ENCODE measurements at places on chromosomes 11 and 22.

- no peak for DNase-seq
Observed at GRCh38 chr11:76714493-76714892, 43.9 kb upstream of the LRRC32 start.

DNA sequence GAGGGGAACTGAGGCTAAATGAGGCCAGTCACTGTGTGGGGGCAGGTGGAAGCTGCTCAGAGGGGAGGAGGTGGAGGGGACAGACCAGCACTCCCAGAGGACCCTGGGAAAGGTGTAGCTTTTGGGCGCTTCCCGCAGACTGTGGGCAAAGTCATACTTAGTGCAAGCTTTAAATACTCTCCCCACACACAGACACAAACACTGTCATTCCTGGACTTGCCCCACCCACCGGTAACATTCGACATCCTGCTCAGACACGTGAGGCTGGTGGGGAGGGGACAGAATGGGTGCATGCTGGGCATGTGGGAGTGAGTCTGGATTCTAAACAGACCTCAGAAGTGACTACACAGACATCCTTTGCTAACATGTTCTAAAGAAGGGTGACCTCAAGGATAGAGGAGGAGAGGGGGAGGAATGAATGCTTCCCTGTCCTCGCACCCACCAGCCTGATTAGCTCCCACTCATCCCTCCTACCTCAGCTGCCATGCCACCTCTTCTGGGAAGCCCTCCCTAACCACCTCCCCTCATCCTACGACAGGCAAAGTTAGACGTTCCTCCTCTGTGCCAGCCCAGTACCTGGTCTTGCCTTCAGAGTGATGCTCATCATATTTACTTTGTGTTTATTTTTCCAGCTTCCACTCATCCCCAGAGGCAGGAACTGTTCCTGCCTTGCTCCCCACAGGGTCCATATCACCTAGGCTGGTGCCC lies 22.2 kb downstream of the TSKU start:
- DNase-seq, result peak; percentile 40

- DNase-seq, result no peak
Observed at GRCh38 chr11:565921-566509, 5.2 kb downstream of the RASSF7 start.

DNA sequence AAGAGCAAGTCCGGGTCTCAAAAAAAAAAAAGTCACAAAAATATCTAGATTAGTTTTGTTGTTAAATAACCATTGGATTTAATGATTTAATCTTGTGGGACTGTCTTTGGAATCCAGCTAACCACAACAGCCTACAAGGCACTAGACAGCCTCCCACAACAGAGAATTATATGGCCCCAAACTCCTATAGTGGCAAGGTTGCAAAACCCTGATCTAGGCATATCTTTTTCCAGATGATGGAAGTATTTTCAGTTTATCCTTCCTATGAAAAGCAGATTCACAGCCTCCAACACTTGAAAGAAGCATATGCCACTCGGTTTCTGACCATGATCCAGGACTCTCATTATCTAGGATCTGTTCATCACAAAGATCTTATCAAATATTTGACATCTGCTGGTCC lies 5.4 kb upstream of the C11orf87 start:
- DNase-seq, result no peak

DNA sequence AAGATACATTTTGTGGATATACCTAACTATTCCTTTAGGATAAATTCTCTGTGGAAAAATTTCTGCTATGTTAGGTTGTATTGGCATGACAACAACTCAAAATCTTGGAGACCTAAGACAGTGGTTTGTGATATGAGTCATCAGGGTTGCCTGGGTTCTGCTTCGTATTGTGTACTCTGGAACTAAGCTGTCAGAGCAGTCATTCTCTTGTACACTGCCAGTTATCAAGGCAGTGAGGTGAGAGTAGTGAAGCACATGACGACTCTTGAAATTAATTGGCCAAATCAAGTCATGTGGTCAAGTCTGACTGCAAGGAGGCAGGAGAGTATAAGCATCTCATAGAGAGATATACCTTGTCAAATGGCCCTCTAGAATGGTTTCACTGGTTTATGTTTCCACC lies 104.4 kb downstream of the FANCF start:
- no peak for DNase-seq

DNA sequence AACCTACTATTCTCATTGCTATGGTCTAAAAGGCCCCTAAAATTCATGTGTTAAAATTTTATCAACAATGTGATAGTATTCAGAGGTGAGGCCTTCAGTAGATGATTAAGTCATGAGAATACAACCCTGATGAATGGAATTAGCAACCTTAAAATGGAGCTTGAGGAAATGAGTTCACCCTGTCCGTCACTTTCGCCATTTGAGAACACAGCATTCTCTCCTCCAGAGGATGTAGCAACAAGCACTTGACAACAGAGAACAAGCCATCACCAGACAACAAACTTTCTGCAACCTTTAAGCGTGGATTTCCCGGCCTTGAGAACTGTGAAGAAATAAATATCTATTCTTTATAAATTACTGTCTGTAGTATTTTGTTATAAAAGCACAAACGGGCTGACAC lies 197.0 kb downstream of the SBF2 start:
- no peak for DNase-seq

GRCh38 chr11:127875131-127875530 lies 712.2 kb downstream of the ETS1 start:
- no peak for DNase-seq

- no peak for DNase-seq
Observed at GRCh38 chr11:17238377-17238776, 30.6 kb upstream of the PIK3C2A start.

GRCh38 chr11:37264783-37265182 lies 666.7 kb upstream of the RAG2 start:
- no peak for DNase-seq

DNA sequence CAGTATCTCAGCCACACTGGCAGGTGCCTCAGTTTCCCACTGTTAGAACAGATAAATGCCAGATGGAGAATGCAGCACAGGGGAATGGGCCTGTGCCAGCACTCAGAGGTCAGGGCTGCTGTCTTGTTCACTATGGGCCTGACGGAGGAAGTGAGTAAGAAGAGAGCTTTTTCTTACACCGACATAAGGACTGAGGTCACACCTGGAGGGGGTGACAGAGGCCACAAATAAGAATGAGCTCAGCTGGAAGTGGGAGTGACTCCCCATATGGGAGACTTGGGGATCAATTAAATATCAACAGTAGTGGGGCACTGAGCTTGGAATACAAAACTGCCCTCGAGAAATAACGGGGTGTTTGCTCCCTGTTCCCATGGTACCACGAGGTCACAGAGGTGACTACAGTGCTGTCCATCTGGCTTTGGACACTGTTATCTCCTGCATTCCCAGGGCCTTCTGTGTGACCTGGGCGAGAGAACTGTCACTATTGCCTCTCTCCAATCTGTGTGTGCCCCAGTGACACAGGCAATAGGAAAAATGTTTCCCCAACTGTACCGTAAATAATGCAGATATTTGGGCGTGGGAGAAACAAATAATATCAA lies 94.1 kb upstream of the NNMT start:
- DNase-seq, result no peak

DNA sequence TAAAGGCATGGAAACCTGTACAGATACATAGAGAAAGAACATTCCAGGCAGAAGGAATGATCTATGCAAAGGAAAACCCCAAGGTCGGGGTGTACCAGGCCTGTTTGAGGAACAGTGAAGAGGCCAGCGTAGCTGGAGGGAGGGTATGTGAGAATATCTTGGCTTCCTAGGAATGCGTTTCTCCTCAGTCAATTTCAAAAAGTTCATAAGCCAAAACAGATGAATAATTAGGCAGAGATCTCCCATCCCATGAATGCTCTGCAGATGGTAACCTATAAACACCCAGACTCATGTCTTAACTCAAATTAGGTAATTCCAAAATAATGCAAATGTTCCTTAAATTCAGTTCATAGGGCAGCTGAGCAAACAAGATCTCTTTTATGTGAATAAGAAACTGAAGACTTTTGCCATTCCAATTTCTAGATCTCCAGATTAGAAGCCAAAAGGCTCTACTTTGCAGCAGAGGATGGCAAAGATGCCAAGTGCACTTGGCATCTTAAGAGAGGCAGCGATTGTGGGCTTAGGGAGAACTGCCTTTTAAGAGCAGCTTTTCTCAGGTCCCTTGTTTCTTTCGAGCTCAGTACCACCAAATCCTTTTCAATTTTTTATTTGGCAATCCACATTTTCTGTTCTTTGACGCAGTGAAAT lies 13.2 kb downstream of the FAM118B start:
- DNase-seq, result no peak

DNA sequence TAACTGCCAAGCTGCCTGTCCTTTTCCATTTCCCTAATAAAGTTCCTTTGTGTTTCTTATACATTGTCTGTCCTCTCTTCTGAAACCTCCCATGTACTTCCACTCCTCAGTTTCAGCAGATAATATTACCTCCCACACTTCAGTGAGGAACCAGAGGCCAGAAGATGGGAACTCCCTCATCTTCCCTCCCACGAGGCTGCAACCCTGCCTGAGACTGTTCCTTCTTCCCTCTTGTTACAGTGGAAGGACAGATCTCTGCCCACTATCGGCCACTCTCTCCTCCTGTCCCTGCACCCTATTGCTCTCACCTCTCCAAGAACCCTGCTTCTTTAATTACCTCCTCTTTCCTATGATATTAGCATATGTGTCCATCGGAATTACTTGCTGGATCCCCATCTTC lies 38.1 kb upstream of the SWAP70 start:
- DNase-seq, result no peak

GRCh38 chr11:115502636-115503082 lies 1.6 kb downstream of the CADM1 start:
- no peak for DNase-seq

- no peak for DNase-seq
Observed at GRCh38 chr22:24868979-24869378, 63.0 kb downstream of the SGSM1 start.

- DNase-seq, result no peak
Observed at GRCh38 chr11:78251083-78251775, 62.5 kb downstream of the USP35 start.

DNA sequence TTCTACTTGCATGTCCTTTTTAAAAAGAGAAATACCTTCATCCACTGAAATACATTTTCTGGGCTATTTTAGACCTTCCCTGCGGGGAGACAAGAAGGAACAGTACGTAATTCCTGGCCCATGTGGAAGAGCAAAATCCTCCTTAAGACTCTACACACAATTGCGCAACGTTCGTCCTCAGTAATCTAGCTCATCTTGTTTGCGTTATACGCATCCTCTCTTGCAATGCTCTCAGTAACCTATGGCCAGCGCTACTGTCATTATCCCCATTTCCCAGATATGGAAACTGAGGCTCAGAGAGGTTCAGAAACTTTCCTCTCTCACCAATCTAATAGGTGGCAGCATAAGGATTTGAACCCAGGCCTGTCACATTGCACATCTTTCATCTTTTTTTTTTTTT lies 54.6 kb downstream of the RPUSD4 start:
- no peak for DNase-seq

GRCh38 chr22:17860220-17860965 lies 86.1 kb upstream of the BID start:
- DNase-seq, result no peak

GRCh38 chr11:77515483-77515882 lies 41.6 kb upstream of the PAK1 start:
- no peak for DNase-seq

DNA sequence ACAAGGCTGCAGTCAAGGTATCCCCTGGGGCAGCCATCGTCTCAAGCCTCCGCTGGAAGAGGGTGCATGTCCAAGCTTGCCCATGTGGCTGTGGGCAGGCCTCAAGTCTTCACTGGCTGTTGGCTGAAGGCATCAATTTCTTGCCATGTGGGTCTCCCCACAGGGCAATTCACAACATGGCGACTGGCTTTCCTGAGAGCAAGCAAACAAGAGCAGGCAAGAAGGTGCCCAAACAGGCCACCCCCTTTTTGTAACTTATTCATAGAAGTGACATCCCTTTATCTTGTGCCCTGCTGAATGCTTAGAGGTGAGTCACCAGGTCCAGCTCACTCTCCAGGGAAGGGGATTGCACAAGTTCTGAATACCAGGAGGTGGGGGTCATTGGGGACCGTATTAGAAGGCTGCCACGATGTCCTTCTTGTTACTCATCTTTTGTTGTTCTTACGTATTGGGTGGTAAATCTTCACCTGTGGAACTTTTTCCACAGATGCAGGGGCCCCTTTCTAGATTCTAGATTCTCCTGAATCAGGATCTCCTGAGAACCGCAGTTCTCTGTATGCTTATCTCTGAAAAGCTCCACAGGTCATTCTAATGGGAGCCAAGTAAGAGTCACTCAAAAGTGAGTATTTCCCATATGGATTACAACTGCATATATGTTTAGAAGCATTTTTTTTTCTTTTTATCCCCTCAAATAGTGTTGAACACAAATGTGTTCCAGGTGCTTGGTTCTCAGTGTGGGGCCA lies 44.2 kb upstream of the MICAL2 start:
- DNase-seq, result no peak

- DNase-seq, result no peak
Observed at GRCh38 chr11:118277312-118277711, 13.2 kb upstream of the MPZL2 start.

All from activated naive CD4-positive, alpha-beta T cell treated with anti-CD3 and anti-CD28 coated beads, Interleukin-2, amount 50 U/mL, for 16 hours (primary cell).